LHCN-M2 (cell line): ENCODE measurements at places on chromosomes 11 and 22. TPM values are rescaled to one million over a fixed set of nuclear protein-coding genes. Genes with fewer than 3 reads are reported as not detected.
A peak's percentile ranks its signal among the peaks of the same experiment; 100 is the strongest.

Gene C22orf31
- not detected in 2 replicates for total RNA-seq

Gene LBHD1
- 3.7 and 4.7 TPM in 2 replicates for total RNA-seq

Gene ZDHHC8
- 14.8 and 19.6 TPM in 2 replicates for total RNA-seq

Gene CARD18
- not detected in 2 replicates for total RNA-seq

Gene NRXN2
- 34.0 and 50.4 TPM in 2 replicates for total RNA-seq

DNA sequence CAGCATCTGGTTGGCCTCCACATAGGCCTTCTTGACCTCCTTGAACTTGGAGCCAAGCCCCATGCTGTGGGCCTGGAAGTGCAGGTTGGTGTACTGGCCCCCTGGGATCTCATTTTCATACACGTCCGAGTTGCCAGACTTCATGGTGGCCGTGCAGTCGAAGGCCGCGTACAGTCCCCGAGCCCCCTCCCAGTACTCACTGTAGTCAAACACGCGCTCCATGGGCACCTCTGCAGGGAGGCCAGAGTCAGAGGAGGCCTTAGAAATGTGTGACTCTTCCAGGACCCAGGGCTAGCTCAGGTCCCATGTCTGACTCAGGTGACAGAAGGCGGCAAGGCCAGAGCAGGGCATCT, 6.7 kb upstream of the LRFN4 start:
- DNase-seq, result no peak

GRCh38 chr22:23549198-23549595, 30.9 kb downstream of the IGLL1 start:
- DNase-seq, result no peak

DNA sequence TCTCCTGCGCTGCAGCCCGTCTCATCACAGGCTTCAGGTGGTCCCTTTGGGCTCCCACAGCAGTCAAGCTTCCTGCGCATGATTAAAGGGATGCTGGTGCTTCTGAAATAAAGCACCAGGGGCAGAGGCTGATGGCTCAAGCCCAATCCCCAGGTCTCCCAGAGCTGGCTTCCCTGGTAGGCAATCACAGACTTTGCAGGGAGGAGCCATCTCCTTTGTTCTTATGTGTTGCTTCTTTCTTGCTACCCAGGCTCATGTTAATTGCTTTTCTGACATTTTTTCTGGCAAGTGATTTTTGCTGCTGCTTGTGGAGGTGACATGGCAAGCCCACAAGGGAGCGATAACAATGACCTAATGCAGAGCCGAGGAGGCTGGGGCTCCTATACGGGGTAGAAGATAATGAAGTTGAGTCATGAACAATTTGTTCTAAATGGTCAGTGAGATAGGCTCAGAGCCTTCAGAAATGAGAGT, 25.2 kb upstream of the PLET1 start:
- DNase-seq, result peak; percentile 8

GRCh38 chr11:125886997-125887372, 483 bp upstream of the HYLS1 start:
- DNase-seq, result peak; percentile 31

- peak; percentile 17 for DNase-seq
Observed at GRCh38 chr11:100629671-100630070, 57.4 kb upstream of the ARHGAP42 start.

GRCh38 chr22:37245740-37246139, 1.7 kb upstream of the RAC2 start:
- DNase-seq, result no peak

GRCh38 chr11:69075421-69076128, 26.8 kb downstream of the TPCN2 start:
- DNase-seq, result peak; percentile 98

DNA sequence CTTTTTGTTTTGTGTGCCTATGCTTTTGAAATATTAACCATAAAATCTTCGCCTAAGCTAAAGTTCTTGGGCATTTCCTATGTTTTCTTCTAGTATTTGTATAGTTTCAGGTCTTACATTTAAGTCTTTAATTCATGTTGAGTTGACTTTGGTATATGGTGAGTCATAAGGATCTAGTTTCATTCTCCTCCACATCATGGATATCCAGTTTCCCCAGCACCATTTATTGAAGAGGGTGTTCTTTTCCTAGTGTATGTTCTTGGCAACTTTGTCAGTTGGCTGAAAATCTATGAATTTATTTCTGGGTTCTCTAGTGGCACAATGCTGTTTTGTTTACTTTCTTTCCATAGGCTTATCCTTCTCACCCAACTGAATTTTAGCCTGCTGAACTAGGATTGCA, 49.0 kb downstream of the CTSC start:
- peak; percentile 59 for DNase-seq

GRCh38 chr11:105357764-105358163, 218.2 kb upstream of the CARD18 start:
- DNase-seq, result no peak

DNA sequence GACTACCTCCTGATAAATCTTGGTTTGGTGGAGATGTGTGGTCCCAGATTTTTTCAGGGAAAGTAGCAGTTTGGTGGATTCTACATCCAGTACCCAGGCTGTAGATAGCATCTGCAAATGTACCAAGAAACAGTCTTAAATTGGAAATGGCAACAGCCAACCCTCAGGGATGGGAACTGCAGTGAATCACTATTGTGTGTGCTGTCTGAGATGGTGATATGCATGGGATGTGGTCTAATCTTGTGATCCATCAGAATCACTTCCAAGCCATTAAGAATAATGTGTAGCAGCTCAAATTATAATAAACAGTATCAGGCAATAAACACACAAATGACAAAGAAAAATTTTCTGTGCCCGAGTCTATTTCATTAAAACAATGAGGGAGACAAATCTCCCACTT, 3.4 kb downstream of the OLFML1 start:
- no peak for DNase-seq

DNA sequence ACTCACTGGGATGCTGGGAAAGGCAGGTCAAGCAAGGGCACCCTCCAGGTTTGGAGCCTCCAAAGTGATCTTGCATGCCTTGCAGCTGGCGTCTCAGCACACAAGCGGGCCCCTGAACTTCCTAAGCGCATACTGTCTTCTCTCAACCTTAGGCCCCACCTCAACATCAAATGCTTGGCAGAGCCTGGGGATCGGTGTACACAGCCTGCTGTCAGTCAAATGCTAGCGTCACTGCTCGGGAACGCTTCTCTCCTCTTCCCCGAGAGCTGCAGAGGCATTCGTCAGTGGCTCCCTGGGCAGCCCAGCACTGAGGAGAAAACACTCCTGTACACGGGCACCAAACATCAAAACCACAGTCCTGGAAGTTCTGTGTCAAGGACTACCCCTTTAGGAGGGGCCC, 124.9 kb downstream of the C11orf58 start:
- DNase-seq, result no peak

GRCh38 chr11:30991376-30991775, 378.2 kb downstream of the DCDC1 start:
- DNase-seq, result no peak

DNA sequence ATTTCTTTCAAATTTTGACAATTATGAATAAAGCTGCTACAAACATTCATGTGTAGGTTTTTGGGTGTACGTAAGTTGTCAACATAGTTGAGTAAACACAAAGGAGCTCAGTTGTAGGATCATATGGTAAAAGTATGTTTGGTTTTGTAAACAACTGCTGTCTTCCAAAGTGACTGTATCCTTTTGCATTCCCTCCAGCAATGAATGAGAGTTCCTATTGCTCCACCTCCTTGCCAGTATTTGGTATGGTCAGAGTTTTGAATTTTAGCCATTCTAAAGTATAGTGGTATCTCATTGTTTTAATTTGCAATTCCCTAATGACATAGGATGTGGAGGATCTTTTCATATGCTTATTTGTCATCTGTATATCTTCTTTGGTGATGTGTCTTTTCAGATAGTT, 28.0 kb upstream of the PHOX2A start:
- no peak for DNase-seq

DNA sequence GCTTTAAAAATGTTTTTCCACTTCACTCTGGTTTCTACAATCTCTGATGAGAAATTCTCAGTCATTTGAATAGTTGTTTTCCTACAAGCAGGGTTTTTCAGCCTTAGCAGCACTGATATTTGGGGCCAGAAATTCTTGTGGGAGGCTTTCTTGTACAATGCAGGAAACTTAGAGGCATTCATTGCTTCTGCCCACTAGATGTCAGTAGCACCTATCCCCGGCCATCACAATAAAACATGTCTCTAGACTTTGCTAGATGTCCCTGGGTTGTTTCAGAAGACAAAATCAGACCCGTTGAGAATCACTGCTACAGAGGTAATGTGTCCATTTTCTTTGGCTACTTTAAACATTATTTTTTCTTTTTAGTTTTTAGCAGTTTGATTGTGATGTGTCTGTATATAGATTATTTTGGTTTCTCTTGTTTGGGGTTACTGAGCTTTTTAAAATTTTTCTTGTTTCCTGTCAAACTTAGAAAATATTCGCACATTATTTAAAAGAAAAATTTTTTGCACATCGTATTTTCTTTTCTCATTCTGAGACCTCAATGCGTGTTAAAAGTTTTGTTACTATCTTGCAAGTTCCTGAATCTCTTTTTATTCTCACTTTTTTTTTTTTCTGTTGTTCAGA, 60.8 kb upstream of the CCDC179 start:
- DNase-seq, result peak; percentile 56

DNA sequence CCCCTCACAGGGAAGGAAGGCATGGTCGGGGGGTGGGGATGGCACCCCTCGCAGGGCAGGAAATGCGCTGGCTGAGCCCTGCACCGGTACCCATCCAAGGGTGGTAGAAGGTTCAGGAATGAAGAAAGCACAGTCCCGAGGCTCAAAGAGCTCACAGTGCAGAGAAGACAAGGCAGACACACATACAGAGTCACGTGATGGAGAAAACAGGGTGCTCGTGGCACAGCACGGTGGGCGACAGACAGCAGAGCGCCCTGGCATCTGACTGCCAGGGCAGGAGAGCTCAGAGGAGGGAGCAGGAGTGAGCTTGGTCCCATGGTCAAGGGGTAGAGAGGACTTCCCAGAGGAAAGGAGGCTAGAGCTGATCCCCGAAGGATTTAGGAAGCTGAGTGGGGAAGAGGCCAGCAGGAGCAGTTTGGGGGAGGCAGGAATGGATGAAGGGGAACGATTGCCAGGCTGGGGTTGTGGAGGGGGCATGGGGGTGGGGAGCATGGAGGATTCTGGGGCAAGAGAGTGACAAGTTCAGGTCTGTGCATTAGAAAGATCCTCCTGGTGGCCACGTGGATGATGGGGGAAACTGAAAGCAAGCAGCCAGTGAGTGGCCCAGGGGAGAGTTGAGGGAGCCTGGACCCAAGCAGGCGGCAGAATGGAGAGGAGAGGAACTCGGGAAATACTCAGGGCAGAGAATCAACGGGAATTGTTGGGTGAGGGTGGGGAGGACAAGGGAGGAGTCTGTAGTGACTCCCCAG, 43.9 kb downstream of the PDE2A start:
- no peak for DNase-seq

DNA sequence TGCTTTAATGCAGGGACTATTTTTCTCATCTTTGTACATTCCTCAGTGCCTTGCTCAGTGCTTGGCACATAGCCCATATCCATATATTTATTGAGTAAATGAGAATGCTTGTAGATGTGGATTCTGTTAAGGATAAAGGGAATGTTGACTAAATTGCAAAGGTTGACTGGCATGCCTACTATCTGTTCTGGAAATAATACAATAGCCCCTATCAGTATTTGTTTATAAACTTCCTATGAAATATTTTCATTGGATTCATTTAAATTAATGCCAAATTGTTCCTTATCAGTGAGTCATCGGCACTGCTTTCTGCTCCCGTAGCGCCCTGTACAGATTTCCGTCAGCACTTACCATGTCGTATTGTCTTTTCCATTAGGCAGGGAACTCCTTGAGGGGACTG, 8.0 kb downstream of the RNF121 start:
- no peak for DNase-seq

- DNase-seq, result no peak
Observed at GRCh38 chr11:569158-569885, 6.9 kb upstream of the PHRF1 start.

DNA sequence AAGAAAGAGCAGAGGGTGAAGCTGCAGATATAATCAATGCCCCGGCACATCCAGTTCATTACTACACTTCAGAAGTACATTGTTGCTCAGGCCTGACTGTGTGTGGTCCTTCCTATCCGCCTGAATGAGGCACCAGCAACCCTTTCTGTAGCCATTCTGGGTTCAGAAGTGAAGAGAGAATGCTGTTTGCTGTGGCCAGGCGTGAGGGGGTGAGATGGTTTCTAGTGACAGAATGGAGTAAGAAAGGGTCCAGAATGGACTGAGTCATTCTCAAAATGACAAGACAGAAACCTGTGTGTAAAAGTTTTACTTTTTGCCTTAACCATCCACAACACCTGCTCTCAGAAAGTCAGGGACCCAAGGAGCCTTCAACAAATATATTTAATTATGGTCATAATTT, 334.8 kb downstream of the GUCY1A2 start:
- DNase-seq, result no peak
